EL (cell line): ENCODE measurements at places on chromosomes 6 and 20.

DNA sequence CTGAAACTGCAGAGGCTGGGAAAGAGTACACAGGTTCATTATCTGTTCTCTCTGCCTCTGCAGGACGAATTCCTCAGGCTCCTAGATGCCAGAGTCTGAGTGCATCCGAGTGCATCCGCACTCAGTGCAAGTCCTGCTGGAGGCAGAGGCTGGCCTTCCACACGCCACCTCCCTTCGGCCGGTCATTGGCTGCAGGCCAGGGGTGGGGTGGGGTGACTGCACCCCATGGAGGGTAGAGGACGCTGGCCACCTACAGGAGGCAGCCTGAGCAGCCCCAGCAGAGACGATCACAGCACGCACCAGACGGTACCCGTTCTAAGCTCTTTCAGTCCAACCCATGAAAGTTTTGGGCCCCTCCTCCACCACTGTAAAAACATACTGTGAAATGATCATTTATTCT is 11.7 kb downstream of the SFT2D1 start:
- peak; percentile 14 for DNase-seq

GRCh38 chr6:69138148-69138547 is 503.1 kb downstream of the ADGRB3 start:
- peak; percentile 9 for DNase-seq

- no peak for DNase-seq
These were observed 79.1 kb downstream of the RIMS1 start for GRCh38 chr6:71965404-71965803.

DNA sequence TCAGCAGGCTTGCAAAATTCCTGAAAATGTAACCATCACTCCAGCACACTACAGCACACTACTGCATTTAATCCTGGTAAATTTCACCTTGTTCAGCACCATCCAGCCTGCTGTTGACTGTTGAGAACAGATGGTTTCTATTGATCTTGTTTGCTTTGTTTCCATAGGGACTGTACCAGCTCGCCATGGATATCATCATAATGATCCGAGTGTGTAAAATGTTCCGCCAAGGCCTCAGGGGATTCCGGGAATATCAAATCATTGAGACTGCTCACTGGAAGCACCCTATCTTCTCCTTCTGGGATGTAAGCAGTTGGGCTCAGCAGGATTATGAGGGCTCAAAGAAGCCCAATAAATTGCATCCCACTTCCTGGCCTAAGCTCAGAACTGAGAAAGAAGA is 4.1 kb downstream of the CNBD2 start:
- DNase-seq: no peak

DNA sequence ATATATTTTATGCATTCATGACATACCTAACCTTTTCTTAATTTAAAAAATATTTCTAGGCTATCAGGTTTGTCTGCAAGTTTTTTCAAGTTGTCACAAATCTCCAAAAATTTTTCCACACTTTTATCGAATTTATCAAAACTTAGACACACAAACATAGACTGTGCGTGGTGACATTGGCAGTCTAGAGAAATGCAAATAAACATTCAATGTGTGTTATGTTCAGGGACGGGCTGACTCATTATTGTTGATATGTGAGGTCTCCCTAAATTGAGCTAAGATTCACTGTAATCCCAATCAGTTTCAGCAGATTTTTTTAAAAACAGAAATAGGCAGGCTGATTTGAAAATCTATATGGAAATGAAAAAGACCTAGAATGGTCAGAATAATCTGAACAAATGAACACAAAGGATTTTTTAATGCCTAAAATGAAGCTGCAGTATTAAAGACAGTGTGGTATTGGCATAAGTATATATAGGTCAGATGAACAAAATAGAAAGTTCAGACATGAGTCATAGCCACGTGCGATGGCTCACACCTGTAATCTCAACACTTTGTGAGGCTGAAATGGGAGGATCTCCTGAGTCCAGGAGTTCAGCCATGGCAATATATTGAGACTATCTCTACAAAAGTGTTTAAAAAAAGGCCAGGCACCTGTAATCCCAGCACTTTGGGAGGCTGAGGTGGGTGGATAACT is 19.2 kb downstream of the BLTP3A start:
- no peak for DNase-seq
